MCF 10A (cell line): ENCODE measurements at places on chromosomes 2 and 18. TPM values are rescaled to one million over a fixed set of nuclear protein-coding genes. Genes with fewer than 3 reads are reported as not detected.

PID1 gene
- total RNA-seq = 123 and 211 TPM in 2 replicates

NEU2 gene
- not detected in 2 replicates for total RNA-seq

UGT1A5 gene
- not detected in 2 replicates for total RNA-seq

C2orf72 gene
- total RNA-seq = not detected in 2 replicates

SOCS6 gene
- 16.9 and 20.4 TPM in 2 replicates for total RNA-seq

C2orf92 gene
- 5.3 and 7.6 TPM in 2 replicates for total RNA-seq

IL37 gene
- total RNA-seq = not detected in 2 replicates

GBX2 gene
- not detected in 2 replicates for total RNA-seq

MAP4K3 gene
- 30.2 and 36.0 TPM in 2 replicates for total RNA-seq

TUBA4A gene
- 37.2 and 80.5 TPM in 2 replicates for total RNA-seq

ST6GAL2 gene
- total RNA-seq = 0.34 and 0.68 TPM in 2 replicates

MYO7B gene
- not detected in 2 replicates for total RNA-seq

GAL3ST2 gene
- 0.37 TPM in 1 of 2 replicates, not detected in the other for total RNA-seq

FAM98A gene
- total RNA-seq = 59.4 and 69.0 TPM in 2 replicates

TRIM43 gene
- not detected in 2 replicates for total RNA-seq

ACMSD gene
- not detected in 2 replicates for total RNA-seq

SLC16A14 gene
- 0.56 and 1.8 TPM in 2 replicates for total RNA-seq

MLPH gene
- total RNA-seq = 27.1 and 28.5 TPM in 2 replicates

LINC00305 gene
- not detected in 2 replicates for total RNA-seq

GCKR gene
- total RNA-seq = not detected in 2 replicates

IL18RAP gene
- not detected in 2 replicates for total RNA-seq

TXNDC2 gene
- total RNA-seq = not detected in 2 replicates

VSNL1 gene
- 1.3 and 2.4 TPM in 2 replicates for total RNA-seq

C2orf78 gene
- not detected in 2 replicates for total RNA-seq

DNAJC5G gene
- not detected in 2 replicates for total RNA-seq

CGREF1 gene
- 10.9 and 12.9 TPM in 2 replicates for total RNA-seq

LRRFIP1 gene
- total RNA-seq = 197 and 201 TPM in 2 replicates

ANTXR1 gene
- 33.1 and 33.8 TPM in 2 replicates for total RNA-seq

PKDCC gene
- 0.49 and 0.96 TPM in 2 replicates for total RNA-seq

GTF2A1L gene
- total RNA-seq = not detected in 2 replicates

FANCL gene
- 10.8 and 14.5 TPM in 2 replicates for total RNA-seq

HADHA gene
- 132 and 152 TPM in 2 replicates for total RNA-seq

APOB gene
- 0.05 TPM in 1 of 2 replicates, not detected in the other for total RNA-seq

MC5R gene
- total RNA-seq = not detected in 2 replicates

TTLL4 gene
- 33.6 and 38.2 TPM in 2 replicates for total RNA-seq

DES gene
- total RNA-seq = not detected in 2 replicates

HOXD9 gene
- total RNA-seq = not detected in 2 replicates

GCG gene
- not detected in 2 replicates for total RNA-seq

SNED1 gene
- total RNA-seq = 18.0 and 22.0 TPM in 2 replicates

SLC30A3 gene
- total RNA-seq = not detected in 2 replicates

CRYBA2 gene
- not detected in 2 replicates for total RNA-seq

TMEM182 gene
- 5.3 and 5.7 TPM in 2 replicates for total RNA-seq

ALLC gene
- total RNA-seq = not detected in 2 replicates

RBM44 gene
- 0.15 and 0.23 TPM in 2 replicates for total RNA-seq

TMEM247 gene
- not detected in 2 replicates for total RNA-seq

RAB6C gene
- not detected in 2 replicates for total RNA-seq

UGT1A3 gene
- total RNA-seq = not detected in 2 replicates
